T-helper 2 cell (primary cell): ENCODE measurements at places on chromosomes 5 and 9.

- no peak for DNase-seq
These were observed 37.6 kb upstream of the HNRNPA0 start for GRCh38 chr5:137791799-137792198.

DNA sequence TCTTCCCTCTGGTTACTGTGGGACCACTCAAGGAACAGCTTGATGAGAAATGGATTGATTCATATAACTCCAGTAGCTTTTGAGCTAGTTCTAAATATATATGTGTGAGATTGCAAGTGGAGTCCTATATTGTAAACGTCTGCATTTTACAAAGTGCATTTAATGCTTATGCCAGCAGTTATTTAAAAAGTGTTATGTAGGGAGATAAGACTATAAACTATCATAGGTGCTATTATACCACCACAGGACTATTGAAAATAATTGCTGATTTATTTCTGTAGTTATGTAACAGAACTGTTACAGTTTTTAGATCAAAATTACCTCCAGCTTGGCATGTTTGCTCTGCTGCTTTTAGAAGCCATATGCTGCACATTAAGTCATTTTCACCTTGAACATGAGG is 36.2 kb downstream of the PTCD2 start:
- DNase-seq: no peak

GRCh38 chr5:53337827-53338226 is 142.6 kb upstream of the FST start:
- no peak for DNase-seq

- no peak for DNase-seq
These were observed 1009.8 kb downstream of the DNAH5 start for GRCh38 chr5:12934722-12935121.

- no peak for DNase-seq
These were observed 261.1 kb upstream of the IRX4 start for GRCh38 chr5:2143646-2144353.

GRCh38 chr5:169576181-169576598 is 7.4 kb upstream of the SPDL1 start:
- DNase-seq: no peak

DNA sequence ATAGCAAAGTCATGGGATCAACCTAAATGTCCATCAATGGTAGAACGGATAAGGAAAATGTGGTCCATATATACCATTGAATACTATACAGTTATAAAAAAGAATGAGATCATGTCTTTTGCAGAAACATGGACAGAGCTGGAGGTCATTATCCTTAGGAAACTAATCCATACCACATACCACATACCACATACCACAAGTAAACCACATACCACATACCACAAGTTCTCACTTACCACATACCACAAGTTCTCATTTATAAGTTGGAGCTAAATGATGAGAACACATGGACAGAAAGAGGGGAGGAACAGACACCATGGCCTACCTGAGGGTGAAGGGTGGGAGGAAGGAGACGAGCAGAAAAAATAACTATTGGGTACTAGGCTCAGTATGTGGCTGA is 154.6 kb upstream of the GHR start:
- no peak for DNase-seq

DNA sequence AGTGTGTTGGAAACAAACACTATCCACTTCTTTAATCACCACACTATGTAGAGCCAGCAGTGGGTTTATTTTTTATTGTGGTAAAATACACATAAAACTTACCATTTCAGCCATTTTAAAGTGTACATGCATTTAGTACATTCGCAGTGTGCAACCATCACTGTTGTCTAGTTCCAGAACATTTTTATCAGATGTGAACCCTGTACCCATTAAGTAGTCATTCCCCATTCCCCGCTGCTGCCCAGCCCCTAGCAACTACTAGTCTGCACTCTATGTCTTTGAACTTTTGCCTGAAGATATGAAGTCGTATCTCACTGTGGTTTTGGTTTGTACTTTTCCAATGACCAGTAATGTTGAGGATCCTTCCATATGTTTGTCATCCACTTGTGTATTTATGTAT is 30.2 kb upstream of the F2R start:
- no peak for DNase-seq

GRCh38 chr5:169641253-169641652 is 4.2 kb downstream of the DOCK2 start:
- DNase-seq: no peak

- no peak for DNase-seq
These were observed 23.1 kb downstream of the PRELID2 start for GRCh38 chr5:145811834-145812625.

- no peak for DNase-seq
These were observed 181.6 kb downstream of the DAB2IP start for GRCh38 chr9:121833061-121833460.

- DNase-seq: no peak
These were observed 39.4 kb downstream of the ALG2 start for GRCh38 chr9:99182356-99182755.

- no peak for DNase-seq
These were observed 11.6 kb upstream of the RETREG1 start for GRCh38 chr5:16628376-16628775.

- no peak for DNase-seq
These were observed 277.6 kb upstream of the ADAMTS16 start for GRCh38 chr5:4862500-4862899.

DNA sequence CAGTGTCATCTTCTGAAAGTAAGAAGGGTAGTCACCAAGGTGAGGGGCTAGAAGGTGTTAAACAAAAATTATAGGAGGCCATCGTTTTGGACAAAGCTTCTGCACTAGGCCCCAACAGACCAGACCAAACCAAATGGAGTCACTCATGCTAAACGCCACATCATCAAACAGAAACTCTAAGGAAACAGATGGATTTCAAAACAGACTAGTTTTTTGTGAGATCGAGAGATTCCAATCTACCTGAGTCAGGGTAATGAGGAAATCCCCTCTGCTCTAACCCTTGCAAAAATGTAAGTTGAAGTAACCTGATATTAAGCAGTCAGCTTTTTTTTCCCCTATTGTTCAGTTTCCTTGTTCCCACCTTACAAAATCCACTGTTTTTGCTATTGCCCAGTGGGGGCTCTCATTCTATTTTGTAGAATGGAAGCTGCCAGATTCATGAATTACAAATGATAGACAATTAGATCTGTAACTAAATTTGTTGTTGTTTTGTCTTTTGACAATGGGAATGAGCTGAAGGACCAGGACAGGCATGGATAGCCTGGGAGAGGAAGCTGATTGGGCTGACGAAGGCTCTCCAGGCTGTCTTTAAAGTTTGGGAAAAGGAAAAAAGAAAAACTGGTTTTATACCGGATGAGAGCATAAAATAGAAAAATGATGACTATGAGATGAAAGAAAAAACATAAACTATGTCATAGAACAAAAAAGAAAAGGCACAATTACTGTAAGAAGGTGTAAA is 94.7 kb upstream of the ADAMTSL1 start:
- DNase-seq: no peak

DNA sequence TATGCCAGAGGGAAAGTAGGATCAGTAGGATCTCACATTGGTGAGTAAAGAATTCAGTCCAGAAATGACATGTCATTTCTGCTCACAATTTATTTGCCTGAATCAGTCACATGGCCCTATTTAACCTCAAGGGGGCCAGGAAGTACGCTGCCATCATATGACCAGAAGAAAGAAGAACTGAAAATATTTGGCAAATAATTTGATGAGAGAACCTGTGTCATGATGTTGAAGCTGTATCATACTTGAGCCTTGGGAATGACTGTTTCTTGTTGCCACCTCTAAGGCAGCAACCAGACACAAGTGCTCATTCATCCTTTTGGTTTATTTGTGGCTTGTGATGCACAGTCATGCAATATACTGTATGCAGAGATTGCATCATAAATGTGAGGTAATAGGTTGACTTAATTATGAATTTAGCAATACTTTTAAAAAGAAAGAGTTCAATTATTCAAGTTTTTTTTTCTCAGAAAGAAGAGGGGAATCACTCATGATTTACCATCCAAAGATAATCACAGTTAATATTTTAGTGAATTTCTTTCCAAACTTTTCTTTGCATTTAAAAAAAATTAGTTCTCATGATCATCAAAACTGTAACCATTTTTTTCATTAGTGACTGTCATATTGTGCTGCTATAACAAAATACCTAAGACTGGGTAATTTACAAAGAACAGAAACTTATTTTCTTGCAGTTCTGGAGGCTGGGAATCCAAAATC is 8.2 kb upstream of the ZFYVE16 start:
- no peak for DNase-seq

- peak; percentile 12 for DNase-seq
These were observed 586 bp downstream of the TXN start for GRCh38 chr9:110255463-110256379.

- DNase-seq: no peak
These were observed 28.2 kb downstream of the CNOT6 start for GRCh38 chr5:180522330-180522729.

- DNase-seq: no peak
These were observed 35.8 kb downstream of the GSN start for GRCh38 chr9:121303456-121304451.

DNA sequence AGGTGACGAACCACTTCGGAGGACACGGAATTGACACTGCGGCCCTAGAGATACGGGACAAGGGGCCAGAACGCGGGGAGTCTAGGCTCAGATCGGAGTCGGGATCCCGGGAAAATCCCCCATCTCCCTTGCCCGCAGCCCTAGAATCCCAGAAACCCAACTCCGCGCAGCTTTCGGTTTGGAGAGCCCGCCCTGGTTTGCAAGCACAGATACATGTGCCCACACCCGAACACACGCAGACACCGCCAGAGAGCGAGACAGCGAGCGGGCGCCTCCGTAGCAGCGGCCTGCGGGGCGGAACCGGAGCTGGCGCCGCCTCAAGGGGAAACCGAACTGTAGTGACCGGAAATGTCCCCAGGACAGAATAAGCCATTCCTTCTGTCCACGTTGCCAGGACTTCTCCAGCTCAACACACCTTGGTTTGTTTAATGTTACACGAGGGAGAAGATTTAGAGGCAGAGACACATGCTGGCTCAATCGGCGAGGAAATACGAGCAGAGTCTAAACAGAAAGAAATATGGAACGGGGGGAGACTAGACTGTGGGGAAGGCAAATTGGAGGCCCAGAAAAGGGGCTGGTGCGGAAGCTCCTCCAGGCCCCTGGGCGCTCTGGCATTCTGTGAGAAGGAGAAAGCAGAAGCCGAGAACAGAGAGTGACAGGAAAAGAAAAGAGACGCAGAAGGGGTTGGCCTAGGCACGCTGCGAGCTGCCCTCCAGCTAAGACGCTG is 2.9 kb upstream of the PAX5 start:
- DNase-seq: no peak

DNA sequence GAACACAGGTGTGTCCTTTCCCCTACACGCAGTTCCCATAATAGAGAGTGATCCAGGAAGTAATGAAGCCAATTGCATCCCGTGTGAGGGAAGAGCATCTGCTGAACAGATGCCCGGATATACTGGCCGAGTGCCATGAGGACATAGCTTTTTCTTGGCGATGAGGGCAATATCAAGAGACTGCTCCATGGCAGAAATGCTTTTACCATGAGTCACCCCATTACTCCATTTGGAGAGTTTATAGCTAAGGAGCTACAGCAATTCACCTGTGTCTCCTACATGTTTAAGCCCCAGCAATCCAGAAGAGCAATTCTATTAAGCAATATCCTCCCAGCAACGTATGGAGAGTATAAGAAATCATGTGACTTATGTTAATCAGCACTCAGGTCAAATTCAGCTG is 222.0 kb upstream of the KLF4 start:
- no peak for DNase-seq

DNA sequence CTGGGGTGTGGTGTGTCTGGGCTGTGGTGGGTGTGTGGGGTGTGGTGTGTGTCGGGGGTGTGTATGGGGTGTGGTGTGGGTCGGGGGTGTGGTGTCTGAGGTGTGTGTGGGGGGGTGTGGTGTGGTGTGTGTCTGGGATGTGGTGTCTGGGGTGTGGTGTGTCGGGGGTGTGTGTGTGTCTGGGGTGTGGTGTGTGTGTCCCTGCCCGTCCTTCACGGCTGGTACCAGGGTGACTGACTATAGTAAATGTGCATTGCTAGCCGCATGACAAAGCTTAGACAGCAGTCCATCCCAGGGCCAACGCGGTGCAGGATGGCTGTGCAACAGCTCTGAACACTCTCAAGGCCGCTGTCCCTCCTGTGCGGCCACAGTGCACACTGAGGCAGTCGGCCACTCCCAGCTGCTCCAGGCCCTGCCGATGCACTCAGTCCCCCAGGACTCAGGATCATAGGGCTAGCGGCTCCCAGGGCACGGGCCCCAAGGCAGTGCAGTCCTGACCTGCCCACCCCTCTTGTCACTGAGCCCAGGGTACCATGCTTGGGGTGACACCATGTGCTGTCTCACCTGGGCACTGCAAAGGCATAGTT is 54.0 kb downstream of the SECISBP2 start:
- peak; percentile 84 for DNase-seq

GRCh38 chr5:33536802-33537201 is 96.0 kb downstream of the TARS1 start:
- DNase-seq: no peak

DNA sequence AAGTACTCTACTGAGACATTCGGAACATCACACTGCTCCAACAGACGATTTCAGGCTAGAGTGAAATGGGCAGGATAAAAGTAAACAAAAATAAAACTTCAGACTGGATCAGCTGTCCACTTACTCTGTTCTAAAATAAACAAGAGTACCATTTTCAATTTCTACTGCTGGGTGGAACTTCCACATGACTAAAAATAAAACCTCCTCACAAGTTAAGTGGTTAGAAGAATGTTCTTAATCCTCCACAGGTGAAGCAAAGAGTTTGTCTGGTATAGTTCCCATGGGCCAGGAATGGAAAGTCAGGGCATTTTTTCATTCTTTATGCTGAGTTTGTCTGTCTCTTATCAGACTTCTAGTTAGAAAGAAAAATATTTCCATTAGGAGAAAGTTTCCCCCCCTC is 15.7 kb downstream of the NUDT12 start:
- no peak for DNase-seq

- DNase-seq: no peak
These were observed 354.0 kb downstream of the NPR3 start for GRCh38 chr5:33065131-33065530.

DNA sequence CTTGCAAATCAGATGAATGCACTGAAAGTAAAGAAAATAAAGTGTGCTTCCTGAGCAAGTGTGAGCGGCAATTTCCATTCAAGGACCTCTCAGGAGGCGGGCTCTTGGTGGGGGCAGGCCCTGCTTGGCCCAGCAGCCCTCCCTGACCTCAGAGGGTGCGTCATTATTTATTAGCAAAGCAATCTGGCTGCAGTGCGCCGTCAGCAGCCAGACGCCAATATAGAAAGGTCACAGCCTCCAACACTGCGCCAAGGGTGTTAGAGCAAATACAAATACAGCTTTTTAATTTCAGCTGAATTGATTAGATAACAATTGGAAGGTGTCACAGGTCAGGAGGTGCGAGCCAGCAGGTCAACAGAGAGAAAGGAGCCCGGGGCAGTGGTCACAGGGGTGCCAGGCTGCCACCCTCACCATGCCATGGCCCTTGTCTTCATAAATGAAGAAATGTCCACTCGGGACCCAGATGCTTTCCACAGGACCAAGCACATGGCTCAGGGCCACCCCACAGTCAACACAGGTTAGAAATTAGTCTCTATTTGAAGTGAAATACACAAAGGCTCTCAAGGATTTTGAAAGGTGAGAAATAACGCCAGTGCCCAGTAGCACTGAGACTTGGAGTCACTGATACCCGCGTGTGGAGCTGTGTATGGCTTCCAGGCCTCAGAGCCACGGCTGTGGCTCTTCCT is 309.8 kb downstream of the IRX2 start:
- DNase-seq: no peak

GRCh38 chr5:39759701-39760100 is 334.9 kb upstream of the DAB2 start:
- no peak for DNase-seq

GRCh38 chr9:4507306-4508130 is 17.2 kb downstream of the SLC1A1 start:
- no peak for DNase-seq

GRCh38 chr9:124191691-124192395 is 65.9 kb upstream of the NEK6 start:
- no peak for DNase-seq

GRCh38 chr5:87242242-87242641 is 25.4 kb upstream of the RASA1 start:
- no peak for DNase-seq
